ENCODE measurements at places on chromosomes 7 and 10. TPM values are rescaled to one million over a fixed set of nuclear protein-coding genes. Genes with fewer than 3 reads are reported as not detected.

Gene PNLIPRP1
- total RNA-seq = not detected

Gene FFAR4
- not detected for total RNA-seq

Gene TAF5
- total RNA-seq = 12.4 TPM

Gene AASS
- total RNA-seq = 1.4 TPM

Gene H2BK1
- total RNA-seq = not detected

Gene SMKR1
- total RNA-seq = 9.0 TPM

Gene C10orf53
- total RNA-seq = not detected

Gene CYP26C1
- total RNA-seq = 0.04 TPM

Gene FRMD4A
- total RNA-seq = 5.2 TPM

Gene ARHGEF5
- total RNA-seq = 8.7 TPM

All from activated CD8-positive, alpha-beta memory T cell treated with anti-CD3 and anti-CD28 coated beads for 36 hours (primary cell).